LoVo (cell line): ENCODE measurements at places on chromosomes 11 and 22.

- DNase-seq = no peak
These were observed 513.6 kb downstream of the METTL15 start for GRCh38 chr11:28621753-28622152.

- DNase-seq = no peak
These were observed 8.4 kb downstream of the MRPL48 start for GRCh38 chr11:73795925-73796632.

- no peak for DNase-seq
These were observed 57.5 kb upstream of the SLC22A12 start for GRCh38 chr11:64533501-64533900.

DNA sequence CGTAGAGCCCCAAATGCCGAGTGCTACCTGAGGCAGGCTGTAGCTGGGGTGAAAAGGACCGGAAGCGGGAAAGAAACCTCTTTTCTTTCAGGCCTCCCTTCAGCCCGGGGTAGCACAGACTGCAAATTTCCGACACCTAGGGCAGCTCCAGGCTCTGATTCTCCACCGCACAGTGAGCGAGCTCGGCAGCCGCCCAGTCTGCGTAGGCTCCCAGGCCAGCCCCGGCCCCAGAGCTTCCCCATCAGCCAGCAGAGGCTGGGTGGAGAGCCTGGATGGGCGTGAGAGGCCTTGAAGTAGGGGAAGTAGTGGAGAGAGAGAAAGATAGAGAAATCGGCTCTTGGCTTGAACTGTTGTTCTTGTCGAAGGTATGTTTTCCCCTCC is 9.3 kb upstream of the PAX6 start:
- DNase-seq = no peak
